Activated CD4-positive, alpha-beta T cell treated with anti-CD3 and anti-CD28 coated beads, Interleukin-2, amount 50 U/mL, for 1 hour (primary cell): ENCODE measurements at places on chromosomes 12 and 14.

- DNase-seq, result no peak
These were observed 11.4 kb downstream of the GPR19 start for GRCh38 chr12:12684375-12685106.

- DNase-seq, result no peak
These were observed 103.9 kb downstream of the PDE3A start for GRCh38 chr12:20472102-20472782.

DNA sequence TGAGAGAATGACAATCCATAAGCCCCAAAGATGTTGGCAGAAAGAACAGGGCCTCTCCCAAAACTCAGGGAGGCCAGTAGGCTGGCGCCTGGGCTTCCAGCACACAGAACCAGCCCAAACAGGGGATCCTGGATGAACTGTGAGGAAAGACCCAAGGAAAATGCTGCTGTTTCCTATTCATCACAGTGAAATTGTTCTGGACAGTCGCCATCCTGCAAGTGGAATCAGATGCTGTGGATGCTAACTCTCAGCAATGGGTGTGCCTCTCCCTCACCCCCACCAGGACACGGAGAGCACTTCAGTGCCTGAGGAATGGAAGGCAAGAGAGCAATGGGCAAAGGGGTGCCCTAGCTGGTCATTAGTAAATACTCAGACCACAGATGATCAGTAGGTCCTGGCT, 80.8 kb downstream of the ANO2 start:
- DNase-seq, result no peak

DNA sequence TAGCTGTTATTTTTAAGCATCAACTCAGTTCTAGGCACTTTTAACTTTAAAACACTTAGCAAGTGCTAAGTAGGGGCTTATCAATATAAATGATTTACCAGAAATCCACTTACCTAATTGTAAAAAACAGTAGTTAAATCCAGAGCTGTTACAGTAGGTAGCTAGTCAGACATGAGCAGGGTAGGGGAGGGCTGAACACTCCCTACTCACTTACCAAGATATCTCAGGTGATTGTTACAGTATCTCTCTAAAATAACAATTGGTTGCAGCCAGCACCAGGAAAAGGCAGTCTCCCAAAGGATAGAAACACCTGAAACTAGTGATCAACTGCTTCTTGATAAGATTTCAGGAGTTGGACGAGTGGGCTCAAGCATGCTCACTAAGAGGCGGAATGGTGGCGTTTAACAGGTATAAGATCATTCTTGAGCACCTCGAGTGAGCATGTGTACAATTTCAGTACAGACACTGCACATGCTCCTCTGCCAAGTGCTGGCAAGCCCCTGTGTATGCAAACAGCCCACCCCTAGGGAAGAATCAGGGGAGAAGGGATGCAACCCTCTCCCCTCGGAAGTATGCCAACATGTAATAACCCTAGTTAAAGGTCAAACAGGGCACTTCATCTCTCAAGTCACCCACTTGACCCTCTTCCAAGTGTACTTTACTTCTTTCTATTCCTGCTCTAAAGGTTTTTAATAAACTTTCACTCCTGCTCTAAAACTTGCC, 1113.6 kb upstream of the SEL1L start:
- DNase-seq, result no peak

- no peak for DNase-seq
These were observed 253.9 kb upstream of the MDGA2 start for GRCh38 chr14:47929334-47929733.
